Activated CD8-positive, alpha-beta memory T cell treated with anti-CD3 and anti-CD28 coated beads for 1 hour (primary cell): ENCODE measurements at places on chromosomes 3 and 15.

DNA sequence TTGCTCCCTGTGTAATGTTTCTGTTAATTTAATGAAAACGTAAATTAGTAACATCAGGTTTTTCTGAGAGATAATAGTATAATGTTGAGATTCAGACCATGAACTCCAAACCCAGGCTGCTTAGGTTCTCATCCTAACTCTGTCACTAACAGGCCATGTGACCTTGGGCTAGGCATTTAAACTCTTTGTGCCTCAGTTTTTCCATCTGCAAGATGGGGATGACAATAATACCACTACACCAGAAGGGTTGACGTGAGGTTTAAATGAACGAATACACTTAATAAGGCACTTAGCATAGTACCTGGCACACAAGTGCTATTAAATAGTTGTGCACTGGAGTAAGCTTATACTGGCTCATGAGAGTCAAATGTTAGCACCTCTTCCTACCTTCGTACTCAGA lies 370.8 kb downstream of the MAGI1 start:
- no peak for DNase-seq

GRCh38 chr3:62559831-62560445 lies 186.6 kb upstream of the FEZF2 start:
- no peak for DNase-seq

- no peak for DNase-seq
Measured at GRCh38 chr3:45035441-45036301, 9.6 kb downstream of the CLEC3B start.

DNA sequence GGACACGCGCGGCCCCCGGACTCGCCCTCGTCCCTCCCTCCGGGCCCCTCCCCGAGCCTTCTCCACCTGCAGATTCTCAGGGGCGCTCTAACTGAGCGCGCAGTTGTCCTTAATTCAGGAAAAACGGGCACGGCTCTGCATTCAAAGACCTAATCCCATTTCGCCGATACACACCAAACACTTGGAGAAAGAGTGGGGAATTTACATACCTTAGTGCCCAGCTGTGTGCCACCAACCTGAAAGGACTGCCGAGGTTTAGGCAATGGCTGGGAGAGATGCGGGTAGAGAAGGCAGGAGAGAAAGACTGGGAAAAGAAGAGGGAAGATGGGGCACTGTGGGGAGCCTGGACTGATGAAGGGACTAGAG lies 21.8 kb downstream of the IGDCC3 start:
- DNase-seq, result no peak

GRCh38 chr15:74209997-74210671 lies 7.5 kb upstream of the STRA6 start:
- DNase-seq, result no peak

GRCh38 chr3:32646761-32647160 lies 38.2 kb upstream of the CNOT10 start:
- no peak for DNase-seq

DNA sequence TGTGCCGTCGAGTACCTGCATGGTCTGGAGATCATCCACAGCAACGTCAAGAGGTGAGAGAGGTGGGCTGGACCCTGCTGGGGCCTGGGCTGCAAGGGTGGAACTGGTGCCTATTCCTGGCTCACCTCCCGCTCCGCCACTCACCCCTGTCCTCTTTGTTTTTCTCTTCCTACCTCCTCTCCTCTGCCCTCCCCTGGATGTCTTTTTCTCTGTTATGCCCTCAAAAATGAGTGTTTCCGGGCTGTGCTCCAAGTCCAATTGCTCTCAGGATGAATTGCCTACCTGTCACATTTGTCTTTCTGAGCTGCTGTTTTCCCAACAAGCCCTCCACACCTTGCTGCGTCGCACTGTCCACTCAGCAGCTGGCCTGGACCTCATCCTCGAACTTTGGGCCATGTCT lies 28.5 kb upstream of the TATDN2 start:
- no peak for DNase-seq

GRCh38 chr3:125395091-125395490 lies 20.0 kb upstream of the ZNF148 start:
- no peak for DNase-seq

DNA sequence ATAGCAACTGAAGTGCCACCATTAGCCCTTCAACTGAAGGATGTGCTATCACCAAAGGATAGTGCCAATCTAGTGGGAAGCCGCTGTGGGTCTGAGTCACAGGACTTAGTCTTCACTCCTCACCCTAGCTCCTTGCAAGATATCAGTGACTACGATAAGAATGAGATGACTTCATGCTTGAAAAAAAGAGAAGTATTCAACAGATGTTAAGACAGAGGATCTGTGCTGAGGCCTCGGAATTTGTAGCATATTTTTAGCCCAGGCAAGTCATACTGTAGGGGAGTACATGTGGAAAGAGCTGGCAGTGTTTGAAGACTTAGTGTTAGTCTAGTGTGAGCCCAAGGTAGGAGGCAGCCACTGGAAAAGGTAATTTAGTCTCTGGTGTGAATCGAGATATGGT lies 270.7 kb upstream of the LRTM1 start:
- DNase-seq, result no peak

GRCh38 chr3:33052671-33053070 lies 44.3 kb downstream of the GLB1 start:
- no peak for DNase-seq

DNA sequence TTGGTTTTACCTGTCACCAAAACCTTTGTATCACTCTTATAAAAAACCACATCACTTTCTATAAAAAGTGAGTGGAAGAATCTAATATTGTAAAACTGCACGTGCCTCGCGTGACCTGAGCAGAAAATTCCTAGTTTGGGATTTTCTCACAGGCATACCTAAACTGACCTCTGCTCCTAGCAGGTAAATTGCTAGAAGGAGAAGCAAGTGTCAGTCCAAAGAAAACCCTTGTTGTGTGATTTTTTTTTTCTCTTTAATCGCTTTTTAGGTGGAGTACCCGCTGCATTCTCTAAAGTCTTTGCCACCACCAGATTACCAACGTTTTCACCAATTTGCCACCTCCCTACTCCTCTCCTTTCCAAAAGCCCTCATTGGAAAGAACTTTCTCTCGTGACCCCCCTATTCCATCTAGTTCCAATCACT lies 534 bp upstream of the UBE2E1 start:
- DNase-seq, result no peak

- DNase-seq, result no peak
Measured at GRCh38 chr15:52220937-52221660, 29.9 kb upstream of the GNB5 start.

GRCh38 chr15:78149805-78150751 lies 916 bp downstream of the IDH3A start:
- DNase-seq, result no peak

DNA sequence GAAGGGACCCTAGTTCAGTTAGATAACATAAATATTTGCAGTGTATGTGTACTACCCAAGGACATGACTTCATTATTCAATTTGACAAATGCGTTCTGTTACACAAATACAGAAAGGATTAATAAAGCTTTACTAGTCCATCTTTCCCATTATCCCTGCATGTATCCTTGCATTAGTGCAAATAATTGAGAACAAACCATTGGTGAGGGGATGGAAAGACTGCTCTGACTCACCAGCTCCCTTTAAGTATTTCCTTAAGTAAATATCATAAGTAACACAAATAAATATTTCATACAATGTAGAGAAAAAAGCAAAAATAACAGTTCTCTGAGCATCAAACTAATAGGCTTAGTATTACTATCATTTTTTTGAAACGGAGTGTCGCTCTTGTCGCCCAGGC lies 1.9 kb upstream of the GPD1L start:
- DNase-seq, result no peak

DNA sequence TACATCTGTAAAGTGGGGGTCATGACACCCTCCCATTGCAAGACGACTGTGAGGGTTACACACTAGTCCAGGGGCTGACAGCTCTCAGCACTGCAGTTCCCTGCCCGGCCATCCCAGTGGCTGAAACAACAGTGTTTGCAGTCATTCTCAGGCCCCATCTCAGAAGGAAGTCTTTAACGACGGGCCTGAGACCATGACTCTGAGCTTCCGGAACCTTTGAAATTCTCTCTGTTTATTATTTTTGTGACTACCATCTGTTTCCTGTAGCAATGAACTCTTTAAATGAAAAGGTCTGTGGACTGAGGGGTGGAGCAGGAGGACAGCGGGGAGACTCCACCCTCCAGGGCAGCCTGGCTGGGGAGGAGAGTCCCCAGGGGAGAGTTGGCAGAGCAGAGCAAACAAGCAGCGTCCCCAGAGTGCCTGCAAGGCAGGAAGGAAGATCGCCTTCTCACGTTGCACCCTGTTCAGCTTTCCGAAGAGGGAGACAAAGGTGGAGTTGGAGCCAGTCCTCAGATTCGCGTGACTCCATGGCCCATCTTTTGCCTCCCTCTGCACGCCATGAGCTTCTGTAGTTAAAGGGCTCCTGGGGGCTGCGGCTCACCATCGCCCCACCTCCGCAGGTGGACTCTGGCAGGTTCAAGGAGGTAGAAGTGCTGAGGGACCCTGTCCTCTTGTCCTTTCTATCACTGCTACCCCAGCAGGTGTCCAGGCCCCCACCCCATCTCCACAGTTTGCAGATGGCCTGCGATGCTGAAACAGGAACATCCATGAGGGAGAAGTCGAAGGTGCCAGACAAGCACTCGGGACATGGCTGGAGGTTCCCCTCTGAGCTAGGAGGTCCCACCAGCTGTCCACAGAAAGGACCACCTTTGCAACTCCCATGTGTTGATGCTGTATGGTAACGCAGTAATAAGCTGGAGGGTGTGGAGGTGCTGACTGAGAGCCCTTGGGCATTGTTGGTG lies 525.8 kb upstream of the PROK2 start:
- no peak for DNase-seq

DNA sequence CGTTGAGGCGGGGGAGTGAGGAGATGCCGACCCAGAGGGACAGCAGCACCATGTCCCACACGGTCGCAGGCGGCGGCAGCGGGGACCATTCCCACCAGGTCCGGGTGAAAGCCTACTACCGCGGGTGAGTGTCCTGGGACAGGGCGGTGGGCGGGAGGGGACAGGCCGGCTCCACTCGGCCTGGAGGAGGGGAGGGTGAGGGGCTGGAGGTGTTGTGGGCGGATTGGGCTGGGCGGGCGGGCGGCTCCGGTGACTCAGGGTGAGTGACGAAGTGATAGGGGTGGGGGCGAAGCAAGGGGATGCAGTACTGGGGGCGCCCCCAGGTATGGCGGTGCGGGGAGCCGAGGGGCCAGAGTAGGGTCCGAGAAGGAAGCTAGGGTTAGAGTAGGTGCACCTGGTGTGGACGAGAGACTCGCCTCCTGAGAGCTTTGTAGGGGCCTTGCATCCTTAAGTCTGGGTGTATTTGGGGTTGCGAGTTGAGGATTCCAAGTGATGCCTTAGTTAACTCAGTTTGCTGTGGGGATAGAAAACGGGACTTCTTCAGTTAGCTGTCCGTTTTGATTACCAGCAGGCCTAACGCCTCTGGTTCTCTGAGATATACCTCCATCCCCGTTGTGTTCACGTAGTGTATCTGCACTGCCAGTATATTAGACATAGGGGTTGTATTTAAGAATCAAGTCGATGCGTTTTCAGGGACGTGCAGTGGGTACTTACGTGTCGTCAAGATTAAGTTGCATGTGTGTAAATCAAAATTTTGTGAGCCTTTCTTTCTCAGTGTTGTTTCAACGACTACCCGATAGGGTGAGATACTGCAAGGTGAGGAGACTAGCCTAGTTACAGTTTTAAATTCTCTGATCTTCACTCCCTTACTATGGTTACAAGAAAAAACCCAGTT lies 670 bp downstream of the PRKCI start:
- peak; percentile 12 for DNase-seq

DNA sequence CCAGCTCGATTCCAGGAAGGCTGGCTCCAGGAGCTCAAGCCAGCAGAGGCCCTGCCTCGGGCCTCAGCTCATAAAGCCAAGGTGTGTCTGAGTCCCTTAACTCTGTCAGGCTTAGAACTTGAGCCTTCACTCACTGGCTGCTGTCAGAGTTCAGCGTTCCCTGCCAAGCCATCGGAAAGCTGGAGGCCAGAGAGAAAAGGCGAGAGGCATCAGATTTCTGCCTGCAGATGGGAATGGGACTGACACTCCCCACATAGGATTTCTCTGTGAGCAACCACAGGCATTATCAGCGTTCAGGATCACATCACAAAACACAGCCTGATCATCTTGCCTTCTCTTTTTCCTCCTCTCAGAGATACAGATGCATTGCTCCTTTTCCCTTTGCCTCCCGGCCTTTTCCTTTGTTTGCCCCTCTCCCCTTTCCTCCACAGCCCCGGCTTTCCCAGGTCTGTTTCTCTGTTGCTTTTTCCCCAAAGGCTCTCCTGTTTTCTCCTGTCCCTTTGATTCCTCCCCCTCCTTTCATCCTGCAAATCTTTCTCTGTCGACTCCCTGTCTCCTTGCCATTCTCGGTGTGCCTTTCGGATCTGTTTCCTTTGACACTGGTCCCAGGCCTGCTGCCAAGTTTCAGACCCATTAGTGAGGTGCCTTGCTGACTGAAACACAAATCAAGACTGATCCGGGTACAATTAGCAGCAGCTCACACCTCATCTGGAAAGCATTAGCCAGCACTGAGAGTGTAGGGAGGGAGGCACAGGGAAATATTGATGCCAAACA lies 44.5 kb upstream of the BOC start:
- no peak for DNase-seq

GRCh38 chr3:128178782-128179483 lies 25.7 kb downstream of the EEFSEC start:
- DNase-seq, result no peak
